Fibroblast of skin of scalp (primary cell): ENCODE measurements at places on chromosomes 2 and 18.

- DNase-seq: no peak
These were observed 84.7 kb upstream of the TMEM200C start for GRCh38 chr18:5979971-5980457.

DNA sequence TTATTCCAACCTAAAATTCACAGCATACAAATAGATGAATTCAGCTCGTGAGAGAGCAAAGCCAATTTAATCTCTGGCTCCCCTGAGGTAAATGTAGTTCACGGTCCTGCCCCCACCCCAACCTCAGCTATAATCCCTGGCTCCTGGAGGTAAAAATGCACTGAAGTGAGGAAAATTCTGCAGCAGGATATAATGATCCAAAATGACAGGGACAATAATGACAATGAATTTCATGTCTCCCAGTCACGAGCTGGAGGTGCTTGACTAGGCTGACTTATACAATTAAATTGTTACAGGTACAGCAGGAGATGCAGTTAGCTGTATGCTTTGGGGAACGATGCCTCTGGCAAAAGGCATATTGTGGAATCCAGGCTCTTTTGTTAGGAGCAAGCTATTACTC lies 82.0 kb downstream of the GPD2 start:
- DNase-seq: no peak

GRCh38 chr18:70366670-70367069 lies 77.8 kb downstream of the SOCS6 start:
- DNase-seq: peak; percentile 38

DNA sequence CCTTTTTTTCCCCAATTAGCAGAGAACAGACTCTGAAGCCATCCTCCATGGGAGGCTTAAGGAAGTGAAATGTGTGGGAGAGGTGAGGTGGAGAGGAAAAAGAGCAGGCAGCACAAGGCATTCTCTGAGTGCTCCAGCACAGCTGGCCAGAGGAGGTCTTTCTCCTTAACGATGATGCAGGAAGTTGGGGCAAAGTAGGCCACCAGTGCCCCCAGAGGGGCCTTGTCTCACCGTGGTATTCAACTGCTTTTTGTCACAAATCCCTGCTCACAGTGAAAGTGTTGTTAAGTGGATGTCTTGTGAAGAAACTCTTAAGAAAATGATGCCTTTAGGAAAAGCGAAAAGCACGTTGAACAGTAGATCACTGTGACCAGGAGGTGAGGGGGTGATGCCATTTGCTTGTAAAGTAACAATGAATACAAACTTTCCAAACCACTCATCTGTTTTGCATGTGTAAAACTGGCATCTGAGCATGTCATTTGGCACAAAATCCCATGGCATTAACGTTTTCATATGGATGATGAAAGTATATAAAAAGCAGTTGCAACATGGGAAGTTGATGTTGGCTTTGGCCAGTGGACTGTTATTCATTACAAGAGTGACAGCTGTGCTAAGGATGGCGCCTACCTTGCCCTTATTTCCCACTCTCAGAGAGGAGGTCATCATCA lies 49.2 kb upstream of the CDC42EP3 start:
- peak; percentile 87 for DNase-seq

DNA sequence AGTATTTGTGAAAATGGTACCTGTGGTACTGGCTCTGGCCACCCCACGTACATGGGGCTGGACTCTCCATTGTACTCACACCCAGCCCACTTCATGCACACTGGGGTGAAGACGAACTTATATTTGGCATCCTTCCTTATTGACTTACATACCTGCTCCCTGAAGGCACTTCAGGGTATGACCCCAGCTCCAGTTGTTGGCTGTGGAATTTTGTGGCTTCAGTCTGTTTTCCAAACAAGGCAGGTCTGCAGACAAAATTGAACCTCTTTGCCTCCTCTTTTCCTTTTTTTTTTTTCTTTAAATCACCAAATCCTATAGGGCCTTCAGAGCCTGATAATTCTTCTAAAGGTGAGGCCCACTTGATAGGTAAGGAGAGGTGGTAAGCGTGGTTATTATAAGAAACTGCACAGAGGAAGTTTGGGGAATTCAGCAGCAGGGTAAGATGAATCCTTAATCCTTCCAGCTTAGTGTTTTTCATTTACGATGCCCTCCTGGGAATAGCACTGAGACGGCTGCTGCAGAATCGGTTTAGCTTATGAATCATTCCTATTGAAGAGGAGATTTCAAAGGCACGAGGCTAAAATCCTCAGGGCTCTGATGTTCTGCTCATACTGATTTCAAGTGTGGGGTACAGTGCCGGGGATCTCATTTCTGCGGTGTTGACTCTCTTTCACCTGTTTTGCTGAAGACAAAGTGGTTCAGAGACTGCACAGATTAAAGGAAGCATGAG lies 55.2 kb downstream of the KIF5C start:
- peak; percentile 68 for DNase-seq

DNA sequence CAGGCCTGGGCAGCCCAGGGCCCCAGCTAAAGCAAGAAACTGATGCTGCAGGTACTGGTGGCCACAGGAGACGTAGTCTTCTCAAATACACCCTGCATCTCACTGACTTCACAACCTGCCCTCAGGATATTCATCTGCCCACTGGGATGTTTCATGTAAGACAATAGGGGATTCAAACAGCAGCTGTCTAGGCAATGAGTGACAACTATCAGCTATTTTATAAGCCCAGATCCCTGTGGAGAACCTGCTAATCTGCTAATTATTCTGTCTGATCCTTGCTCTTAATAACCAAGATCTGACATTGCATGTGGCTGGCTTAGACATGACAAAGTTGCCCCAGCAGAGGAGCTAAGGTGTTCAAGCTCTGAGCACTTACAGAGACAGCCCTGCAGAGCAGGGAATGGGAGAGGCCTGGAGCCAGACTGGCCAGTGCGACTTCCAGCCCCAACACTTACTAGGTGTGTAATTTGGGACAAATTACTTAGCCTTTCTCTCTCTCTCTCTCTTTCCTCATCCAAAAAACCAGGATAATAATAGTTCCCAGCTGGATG lies 28.6 kb downstream of the SIGLEC15 start:
- no peak for DNase-seq

- DNase-seq: no peak
These were observed 62.0 kb downstream of the REEP1 start for GRCh38 chr2:86275384-86275799.

DNA sequence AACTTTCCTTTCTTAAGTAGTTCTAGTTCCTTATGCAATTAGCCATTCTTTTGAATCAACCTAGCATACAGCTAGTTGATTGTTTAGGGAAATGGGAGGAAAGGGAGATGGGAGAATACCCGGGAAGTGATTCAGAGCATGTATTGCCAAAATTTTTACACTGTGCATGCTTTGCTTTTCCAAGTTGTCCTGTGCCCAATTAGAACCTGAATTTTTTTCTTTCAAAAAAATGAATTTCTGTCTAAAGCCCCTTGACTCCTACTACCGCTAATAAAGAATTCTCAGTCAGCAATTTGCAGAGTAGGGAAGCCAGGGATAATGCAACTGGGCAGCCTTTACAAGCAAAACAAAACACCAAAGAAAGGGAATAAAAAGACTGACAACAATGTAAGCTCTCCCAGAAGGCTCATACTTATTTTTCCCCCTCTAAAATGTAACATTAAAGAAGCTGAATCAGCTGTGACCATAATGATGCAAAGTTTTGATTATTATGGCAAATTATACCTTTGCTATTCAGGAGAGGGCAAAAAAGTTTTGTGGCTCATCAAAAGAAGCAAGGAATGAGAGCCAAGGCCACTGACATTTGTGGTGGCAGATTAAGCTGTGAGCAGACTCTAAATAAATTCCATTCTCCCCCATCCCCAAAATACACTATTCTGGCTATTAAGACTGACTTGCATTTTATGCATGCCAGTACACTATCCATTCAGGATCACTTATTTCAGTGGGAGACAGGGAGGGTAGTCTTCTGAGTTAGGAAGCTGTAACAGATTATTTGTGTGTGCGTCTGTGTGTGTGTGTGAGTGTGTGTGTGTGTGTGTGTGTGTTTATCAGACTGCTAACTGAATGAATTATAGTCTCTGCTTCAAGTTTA lies 174.3 kb downstream of the ERBB4 start:
- DNase-seq: peak; percentile 4

DNA sequence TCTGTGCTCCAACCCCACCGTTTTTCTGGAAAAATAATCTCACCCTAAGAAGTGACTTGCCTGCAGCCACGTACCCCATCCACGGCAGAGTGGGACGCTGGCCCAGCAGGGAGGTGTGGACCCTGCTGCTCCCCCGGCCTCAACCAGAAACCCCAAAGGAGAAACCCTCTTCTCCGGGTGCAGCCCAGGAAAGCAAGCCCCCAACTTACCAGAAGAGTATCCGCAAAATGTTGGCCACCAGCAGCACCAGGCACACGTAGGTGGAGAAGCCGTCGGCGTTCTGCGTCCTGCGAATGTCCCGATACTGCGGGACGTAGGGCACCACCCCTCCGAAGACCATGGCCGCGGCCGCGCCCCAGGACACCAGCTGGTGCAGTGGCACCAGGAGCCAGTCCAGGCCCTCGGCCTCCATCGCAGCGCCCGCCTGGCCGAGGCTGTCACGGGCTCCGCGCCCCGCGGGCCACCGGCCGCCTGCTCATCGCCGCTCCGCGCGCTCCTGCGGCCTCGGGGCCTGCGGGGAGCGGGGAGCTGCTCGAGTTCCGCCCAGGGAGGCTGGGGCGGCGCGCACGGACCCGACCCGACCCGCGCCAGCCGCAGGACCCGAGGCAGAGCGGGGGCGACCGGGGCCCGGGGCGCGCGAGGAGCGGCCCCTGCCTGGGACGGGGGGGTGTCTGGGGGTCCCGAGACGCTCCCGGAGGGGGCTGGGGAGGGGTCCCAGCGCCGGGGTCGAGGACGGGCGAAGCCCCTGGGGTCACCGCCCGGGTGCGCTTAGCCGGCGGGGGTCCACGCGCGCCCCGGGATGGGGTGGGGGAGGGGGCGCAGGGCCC lies 725 bp downstream of the SLC66A2 start:
- peak; percentile 14 for DNase-seq

DNA sequence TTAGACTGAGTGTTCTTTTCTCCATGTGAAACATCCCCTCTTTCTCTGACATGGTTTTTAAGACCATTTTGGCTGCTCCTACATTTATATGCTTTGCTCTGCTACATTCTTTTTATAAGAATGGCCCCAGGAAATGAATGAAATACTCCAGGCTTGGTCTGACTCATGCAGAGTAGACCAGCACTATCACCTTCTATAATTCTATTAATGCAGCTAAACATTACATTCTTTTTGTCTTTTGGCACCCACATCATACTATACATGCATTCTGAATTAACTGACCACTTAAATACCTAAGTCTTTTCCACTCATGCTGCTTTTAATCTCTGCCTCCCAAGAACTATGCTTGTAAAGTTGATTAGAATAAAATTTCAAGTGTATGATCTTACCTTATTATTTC lies 94.1 kb downstream of the AAK1 start:
- DNase-seq: peak; percentile 75

GRCh38 chr2:150167711-150168110 lies 319.8 kb downstream of the RND3 start:
- DNase-seq: peak; percentile 61

DNA sequence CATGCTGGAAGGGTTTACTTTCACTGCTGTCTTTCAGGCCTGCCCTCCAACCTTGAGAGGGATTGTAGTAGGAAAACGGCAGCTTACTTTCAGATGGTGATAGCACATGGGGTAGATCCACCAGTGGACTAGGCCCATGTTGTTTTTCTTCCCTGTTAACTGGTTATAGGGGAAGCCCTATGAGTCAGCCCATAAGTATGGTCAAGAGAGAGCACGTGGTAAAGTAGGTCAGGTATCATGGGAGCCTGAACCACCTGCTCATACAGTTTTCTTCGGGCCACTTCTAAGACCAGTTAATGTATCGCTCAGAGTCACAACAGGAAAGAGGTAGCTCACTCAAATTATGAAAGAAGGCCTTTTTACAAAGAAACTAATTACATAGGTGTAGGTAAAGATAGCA lies 33.0 kb downstream of the PDK1 start:
- DNase-seq: no peak

DNA sequence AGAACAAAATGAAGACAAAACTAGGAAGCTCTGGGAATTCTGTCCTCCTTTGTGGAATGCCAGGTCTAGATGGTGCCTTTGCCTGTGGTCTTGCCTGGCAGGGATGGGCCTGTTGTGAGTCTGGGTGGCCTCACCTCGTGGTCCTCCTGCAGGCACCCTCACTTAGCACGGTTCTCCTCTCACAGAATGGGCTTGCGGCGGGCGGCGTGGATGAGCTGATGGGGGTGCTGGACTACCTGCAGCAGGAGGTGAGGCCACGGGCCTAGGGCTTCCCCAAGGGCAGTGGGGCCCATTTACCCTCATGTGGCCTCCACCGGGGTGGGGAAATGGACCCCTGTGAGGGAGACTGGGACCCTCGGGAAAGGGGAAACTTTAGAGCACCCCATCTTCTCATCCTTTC lies 42.3 kb downstream of the PLB1 start:
- DNase-seq: no peak

DNA sequence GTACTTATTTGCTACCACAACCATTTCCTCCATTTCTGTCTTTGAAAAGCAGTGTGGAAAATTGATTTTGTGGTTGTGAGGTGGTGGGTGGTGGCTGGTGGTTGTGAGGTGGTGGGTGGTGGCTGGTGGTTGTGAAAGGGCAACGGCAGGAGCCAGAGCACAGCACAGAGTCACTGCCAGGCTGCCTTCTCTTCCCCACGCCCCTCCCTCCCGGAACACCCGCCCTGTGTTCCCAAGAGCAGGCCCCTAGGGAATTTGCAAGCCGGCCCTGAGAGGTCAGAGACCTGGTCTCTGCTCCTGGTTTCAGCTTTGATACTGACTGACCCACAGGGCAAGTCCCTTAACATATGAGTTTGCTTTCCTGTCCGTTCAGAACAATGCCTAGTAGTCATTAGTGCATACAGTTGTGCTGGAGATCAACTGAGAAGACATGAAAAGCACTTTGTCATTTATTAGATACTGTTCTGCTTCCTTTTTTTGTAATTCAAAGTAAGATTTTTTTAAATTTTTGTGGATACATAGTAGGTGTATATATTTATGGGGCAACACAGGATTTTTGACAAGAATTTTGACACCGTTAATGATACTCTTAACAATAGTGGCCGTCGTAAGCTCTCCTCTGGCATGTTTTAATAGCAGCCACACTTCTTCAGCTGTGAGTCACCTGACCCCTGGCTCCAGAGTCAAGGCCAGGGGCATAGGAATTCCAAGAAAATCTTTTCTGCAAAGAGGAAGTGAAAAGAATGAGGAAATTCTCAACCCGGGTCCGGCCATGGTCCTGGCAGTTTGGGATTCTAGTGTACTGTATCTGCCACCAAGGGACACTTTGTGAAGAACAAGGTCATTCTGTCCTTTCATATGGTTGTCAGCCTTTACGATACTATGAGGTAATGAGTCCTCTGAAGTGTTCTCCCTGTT lies 53.2 kb downstream of the ITGA6 start:
- peak; percentile 19 for DNase-seq
